Stimulated activated CD4-positive, alpha-beta T cell treated with anti-CD3 and anti-CD28 coated beads, Interleukin-15, amount 100 ng/mL, for 1 hour (primary cell): ENCODE measurements at places on chromosomes 13 and 19.

- no peak for DNase-seq
These were observed 4.3 kb upstream of the CEACAM19 start for GRCh38 chr19:44666852-44667556.

GRCh38 chr13:53775807-53776206, 747.2 kb downstream of the OLFM4 start:
- DNase-seq = no peak

DNA sequence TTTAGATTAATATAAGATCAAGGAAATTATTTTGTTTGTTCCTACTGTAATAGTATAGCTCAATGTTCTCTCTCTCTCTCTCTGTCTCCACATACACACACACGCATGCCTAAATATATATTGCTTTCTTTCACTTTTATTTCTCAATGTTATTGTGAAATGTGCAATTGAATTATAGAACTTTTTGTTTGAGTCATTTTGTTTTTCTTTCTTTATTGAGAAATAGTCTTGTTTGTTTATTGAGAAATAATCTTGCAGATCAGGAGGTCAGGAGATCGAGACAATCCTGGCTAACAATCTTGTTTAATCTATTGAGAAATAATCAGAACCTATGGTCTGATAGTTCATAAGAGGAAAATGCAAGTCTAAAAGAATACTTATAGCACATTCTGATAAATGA, 1581.3 kb downstream of the EFNB2 start:
- DNase-seq = no peak

DNA sequence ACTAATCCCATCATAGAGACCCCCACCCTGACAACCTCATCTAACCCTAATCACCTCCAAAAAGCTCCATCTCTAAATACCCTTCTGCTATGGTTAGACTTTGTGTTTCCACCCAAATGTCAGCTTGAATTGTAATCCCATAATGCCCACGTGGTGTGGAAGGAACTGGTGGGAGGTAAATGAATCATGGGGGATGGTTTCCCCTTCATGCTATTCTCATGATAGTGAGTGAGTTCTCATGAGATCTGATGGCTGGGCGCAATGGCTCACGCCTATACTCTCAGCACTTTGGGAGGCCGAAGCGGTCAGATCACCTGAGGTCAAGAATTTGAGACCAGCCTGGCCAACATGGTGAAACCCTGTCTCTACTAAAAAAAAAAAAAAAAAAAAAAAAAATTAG, 2.6 kb downstream of the VMAC start:
- no peak for DNase-seq

GRCh38 chr13:109788372-109789111, 2.2 kb upstream of the IRS2 start:
- no peak for DNase-seq

DNA sequence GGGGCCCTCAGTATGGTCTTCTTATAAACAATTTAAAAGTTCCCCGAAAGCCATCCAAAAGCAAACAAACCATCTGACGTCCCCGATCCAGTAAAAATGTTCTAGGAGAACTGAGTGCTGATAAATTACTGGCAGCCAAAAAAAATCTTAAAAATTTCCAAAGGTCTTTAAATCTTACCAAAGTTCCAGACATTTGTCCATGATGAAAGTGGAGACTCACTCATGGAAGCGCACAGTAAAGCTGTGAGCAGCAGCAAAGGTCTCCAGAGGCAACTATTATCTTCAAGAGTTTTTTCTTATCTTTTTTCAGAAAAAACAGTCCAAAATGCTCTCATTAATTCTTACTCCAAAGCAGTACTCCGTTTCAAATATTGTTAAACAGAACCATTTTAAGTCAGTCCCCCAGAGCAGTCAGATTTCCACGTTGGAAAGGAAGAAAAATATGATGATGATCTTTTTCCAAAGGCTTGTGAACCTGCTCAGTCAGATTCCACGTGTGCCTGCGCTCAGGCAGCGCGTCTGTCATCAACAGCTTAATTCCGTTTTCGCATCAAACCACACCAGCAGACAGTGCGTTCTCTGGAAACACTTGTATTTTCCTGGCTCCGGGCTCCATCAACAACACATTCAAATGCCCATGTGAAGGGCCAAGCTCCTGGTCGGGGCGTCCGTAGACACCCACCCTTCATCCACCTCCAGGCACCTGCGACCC, 85.4 kb downstream of the COL4A1 start:
- DNase-seq = no peak

DNA sequence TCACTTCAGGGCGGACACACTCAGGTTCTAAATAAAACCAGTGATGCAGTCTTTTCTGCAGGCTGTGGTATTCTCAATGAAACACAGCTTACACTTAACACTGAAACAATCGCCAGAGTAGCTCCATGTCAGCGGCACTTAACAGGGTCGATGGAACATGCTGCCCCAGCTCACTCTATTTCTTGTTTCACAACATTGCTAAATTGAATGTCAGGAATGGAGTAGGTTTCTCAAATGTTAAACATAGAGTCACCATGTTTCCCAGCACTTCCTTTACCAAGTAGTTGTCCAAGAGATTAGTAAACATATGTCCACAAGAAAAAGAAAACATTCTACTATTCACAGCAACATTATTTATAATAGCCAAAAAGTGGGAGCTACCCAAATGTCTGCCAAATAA, 306.9 kb downstream of the SLITRK6 start:
- DNase-seq = no peak

DNA sequence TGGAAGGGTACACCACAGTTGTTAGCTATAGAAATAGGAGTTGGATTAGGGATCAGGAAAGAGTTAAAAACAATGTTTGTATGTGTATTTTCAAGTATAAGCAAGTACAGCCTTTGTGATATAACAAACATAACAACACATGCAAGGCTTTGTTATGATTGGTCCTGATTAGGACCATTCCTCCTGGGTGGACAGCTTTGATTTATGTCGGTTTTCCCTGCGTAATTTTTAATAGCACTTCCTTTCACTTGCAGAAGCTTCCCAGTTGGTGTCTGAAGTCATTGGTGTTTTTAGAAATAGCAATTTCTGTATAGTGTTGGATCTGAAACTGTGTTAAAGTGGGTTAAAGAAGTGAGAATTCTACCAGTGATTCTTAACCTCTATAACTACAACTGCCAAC, 10.0 kb downstream of the FNDC3A start:
- no peak for DNase-seq

GRCh38 chr13:110017379-110017778, 231.0 kb upstream of the IRS2 start:
- DNase-seq = no peak

DNA sequence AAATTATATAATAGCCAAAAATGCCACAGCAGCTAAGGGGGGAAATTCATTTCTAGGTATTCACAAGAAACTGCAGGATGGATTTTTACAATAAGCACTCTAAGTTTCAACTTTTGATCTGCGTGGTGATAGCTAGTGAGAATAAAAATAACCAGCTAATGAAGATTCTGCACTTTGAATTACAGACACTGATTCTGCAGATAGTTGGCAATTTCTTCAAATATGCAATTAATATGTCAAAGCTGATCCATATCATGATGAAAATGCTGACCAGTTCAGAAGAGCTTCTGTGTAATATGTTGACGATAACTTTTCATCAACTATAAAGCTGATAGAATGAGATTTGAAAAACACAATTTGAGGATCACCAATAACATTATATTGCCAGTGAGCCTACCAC, 1272.9 kb downstream of the EFNB2 start:
- no peak for DNase-seq

- DNase-seq = no peak
These were observed 12.5 kb downstream of the ARRDC2 start for GRCh38 chr19:18020212-18021085.

DNA sequence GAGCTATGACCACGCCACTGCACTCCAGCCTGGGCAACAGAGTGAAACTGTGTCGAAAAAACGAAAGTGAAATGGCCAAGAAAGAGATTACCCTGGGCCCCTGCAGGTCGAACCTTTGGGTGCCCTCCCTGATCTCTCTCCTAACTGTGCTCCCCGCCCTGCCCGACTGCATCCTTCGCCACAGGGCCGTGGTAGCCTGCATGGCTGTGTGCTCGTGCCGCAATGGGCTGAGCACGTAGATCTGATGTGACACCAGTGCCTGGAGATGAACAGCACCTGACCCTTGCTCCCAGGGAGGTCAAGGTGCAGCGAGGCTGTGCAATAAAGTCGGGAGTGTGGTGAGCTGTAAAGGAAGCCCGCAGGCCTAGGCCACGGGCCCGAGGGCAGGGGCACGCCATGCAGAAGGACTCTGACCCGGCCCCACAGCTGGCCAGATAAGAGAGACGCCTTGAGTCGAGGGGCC, 60.2 kb downstream of the PEX11G start:
- DNase-seq = no peak

GRCh38 chr19:39308531-39309304, 11.9 kb downstream of the LRFN1 start:
- DNase-seq = no peak

DNA sequence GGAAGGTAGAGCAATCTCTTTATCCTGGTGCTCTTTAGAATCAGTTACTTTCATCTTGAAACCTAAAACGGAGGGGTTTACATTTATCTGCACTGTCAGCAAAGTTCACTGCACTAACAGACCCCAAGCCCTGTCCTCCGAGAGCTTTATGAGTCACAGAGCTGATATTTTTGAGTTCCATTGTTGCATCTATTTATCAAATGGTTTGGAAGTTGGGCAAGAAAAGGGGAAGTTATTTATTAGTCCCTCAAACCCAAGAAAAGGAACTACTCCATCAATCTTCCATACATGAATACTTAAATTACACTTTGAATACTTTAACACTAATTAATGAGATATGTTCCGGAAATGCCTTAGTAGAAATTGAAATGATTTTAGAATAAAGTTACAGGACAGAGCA, 55.5 kb downstream of the EDNRB start:
- DNase-seq = no peak

GRCh38 chr13:50131920-50132903, 117.0 kb downstream of the KCNRG start:
- DNase-seq = no peak

- DNase-seq = no peak
These were observed 86.6 kb downstream of the TNFRSF19 start for GRCh38 chr13:23656637-23657371.

DNA sequence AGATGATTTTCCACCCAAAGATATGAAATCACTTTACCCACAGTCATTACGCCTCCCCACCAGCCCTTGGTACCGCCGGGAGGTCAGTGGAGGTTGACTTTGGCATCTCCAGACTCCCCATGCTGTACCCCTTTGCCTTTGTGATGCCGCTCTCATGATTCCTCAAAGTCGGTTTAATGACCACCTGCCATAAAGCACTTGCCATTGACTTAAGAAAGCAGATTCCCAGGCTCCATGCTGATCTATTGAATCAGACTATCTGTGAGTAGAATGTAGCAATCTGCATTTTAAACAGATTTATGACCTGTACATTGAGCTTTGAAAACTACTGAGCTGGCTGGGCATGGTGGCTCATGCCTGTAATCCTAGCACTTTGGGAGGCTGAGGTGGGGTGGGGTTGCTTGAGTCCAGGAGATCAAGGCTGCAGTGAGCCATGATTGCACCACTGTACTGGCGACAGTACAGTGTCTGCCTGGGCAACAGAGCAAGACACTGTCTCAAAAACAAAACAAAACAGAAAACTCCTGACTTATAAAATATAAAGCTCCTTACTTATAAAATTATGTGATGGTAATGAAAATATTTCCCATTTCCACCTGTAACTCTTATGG, 235.2 kb downstream of the KLF5 start:
- no peak for DNase-seq

DNA sequence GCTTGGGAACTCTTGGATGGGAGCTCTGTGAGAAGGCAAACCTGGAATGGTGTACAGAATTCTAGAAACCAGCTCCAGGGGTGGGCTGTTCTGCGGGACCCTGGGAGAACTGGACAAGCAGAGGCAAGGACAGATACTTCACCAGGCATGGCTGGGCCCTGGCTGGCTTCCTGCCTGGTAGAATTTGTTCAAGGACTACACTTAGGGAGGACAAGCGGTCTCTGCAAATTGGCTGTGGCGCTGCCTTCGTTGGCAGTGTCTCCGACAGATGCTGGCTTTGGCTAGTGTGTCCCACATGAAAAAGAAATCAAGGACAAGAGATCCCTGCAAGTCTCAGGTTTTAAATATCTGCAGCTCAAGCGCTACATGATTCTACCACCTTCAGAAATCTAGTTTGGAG, 12.4 kb downstream of the CEBPG start:
- no peak for DNase-seq

GRCh38 chr19:492091-492531, 4.2 kb upstream of the MADCAM1 start:
- no peak for DNase-seq

GRCh38 chr19:2274185-2274711, 7.7 kb downstream of the PEAK3 start:
- DNase-seq = no peak

DNA sequence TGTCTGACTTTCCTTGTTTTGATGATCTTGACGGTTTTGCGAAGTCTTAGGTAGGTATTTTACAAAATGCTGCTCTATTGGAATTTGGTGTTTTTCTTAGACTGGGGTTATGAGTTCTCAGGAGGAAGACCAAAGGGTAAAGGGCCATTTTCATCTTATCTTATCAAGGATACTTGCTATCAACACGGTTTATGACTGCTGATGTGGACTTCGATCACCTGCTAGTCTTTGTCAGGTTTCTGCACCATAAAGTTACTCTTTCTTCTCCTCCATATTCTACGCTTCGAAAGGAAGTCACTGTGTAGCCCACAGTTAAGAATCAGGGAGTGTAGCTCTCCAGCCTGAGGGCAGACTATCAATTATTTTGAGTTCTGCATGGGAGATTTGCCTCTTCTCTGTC, 7.4 kb upstream of the CEBPG start:
- no peak for DNase-seq

DNA sequence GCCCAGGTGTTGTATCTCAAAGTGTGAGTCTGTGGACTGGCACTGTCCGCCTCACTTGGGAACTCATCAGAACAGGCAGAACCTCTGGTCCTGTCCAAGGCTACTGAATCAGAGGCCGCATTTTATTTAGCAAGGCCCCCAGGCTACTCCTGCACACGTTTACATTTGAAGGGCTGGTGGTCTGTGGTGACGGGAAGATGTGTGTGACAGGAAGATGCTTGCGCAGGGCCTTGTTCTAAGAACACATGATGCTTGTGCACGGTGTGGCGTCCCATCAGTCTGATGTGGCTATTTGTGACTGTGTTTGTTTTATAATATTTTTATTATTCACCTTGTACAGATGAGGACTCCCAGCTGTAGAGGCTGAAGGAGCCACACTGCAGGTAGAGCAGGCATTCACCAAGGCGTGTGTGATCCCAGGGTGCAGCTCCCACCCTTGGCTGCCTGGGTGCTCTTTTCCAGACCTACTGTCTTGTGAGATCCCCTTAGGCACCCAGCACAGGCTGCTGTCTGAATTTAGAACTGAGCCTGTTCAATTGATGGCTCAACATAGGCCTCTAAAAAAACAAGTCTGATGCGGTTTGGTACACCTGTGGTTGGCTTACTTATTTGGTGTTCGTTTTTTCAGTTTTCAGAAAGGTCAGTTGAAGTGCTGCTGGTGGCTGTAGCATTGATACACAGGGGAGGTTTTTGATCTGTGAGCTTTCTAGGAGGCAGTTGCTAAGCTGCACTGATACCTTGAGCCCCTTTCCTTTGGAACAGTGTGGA, 3.1 kb downstream of the SLC25A15 start:
- no peak for DNase-seq
